Head of caudate nucleus (tissue), 42 donors: ENCODE measurements at places on chromosomes 7 and 10.

DNA sequence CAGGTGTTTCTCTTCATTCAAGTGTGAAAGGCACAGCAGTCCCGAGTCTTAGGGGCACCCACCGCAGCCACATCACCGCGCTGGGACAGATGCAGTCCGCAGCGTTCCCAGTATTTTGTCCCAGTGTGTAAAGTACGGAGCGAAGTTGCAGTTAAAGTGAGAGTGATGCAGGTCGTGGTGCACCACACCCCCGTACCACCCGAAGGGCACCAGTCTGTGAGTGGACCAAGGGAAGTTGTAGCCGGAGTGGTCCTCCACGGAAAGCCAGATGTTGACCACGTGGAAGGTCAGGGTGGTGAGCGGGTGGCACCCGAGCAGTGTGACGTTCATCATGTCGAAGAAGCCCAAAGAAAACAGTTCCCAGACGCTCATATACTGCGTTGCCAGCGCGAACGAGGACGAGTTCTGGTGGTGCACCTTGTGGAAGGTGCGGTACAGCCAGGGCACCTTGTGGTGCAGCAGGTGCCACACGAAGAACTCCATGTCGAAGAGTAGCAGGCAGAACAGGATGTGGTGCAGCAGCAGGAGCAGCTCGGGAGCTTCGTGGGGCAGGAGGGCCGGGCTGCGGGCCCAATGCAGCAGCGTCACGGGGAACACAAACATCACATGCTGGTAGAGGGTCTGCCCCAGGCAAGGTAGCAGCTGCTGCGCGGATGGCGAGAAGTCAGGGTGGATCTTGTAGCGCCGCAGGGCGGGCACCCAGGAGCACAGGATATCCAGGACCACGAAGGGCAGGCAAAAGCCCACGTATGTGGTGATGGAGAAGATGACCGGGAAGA is 526 bp downstream of the CH25H start:
- DNase-seq, result peak; percentile 33

DNA sequence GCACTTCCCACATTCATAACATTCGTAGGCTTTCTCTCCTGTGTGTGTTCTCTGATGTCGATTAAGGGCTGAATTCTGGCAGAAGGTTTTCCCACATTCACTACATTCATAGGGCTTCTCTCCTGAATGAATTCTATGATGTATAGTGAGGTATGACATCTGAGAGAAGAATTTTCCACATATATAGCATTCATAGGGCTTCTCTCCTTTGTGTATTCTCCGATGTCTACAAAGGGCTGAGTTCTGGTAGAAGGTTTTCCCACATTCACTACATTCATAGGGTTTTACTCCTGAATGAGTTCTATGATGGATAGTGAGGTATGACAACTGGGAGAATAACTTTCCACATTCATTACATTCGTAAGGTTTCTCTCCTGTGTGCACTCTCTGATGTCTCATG is 15.6 kb downstream of the ZNF12 start:
- no peak for DNase-seq

GRCh38 chr7:50268223-50268622 is 36.3 kb upstream of the IKZF1 start:
- no peak for DNase-seq

DNA sequence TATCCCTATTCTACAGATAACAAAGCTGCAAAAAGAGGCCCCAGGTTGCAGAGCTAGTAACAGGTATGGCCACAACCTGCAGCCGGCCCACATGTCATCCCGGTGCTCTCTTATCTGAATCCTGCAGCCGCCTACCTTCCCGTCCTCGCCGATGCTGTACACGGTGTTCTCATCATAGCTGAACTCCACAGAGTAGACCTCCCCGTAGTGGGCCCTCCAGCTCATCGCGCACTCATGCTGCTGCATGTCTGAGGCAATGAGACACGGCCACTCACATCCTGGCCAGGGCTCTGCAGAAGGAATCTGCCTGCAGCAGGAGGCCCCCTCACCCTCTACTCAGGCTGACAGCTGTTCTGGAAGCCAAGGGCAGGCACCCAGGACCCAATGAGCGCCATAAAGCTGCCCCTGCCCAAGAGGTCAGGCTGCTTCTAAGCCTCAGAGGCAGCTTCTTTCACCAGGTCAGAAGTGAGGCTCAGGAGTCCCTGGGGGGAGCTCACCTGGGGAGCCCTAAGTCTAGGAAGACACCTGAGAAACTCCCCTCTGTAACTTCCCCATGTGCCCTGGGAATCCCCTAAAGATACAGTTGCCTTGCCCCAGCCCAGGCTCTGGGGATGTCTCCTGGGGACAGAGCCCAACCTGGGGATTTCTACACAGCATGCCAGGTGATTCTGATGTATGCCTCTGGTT is 17.9 kb upstream of the CYREN start:
- no peak for DNase-seq
